ENCODE measurements at places on chromosomes 4 and X. TPM values are rescaled to one million over a fixed set of nuclear protein-coding genes. Genes with fewer than 3 reads are reported as not detected.

ARX gene
- total RNA-seq: not detected

- no peak overlapping the region for H3K4me3 ChIP-seq
- no peaks in the 10 kb centered on the region for H3K4me1 ChIP-seq
- no peak overlapping the region for H3K27ac ChIP-seq
- H3K27me3 ChIP-seq: peaks cover 7% of the 10 kb centered on the region
- DNase-seq: no peak
These were observed 177.4 kb downstream of the COL25A1 start for GRCh38 chr4:109125084-109125483.

DNA sequence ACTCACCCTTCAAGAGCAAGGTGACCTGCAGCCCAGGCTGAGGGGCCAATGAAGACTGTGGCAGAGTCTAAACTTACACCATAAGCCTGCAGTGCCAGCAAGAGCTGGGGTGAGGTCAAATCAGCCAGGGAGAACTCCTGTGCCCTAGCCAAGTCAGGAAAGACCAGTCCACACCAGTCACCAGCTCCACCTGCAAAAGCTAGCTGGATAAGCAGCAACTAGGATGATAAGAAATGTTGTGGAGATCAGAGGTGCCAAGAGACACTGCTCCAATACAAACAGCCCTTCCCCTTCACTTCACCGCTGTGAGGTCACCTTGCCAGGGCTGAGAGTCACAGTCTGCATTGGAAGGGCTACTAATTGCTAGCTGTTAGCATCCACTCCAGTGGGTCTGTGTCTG lies 31.3 kb downstream of the NIPAL1 start:
- H3K4me1 ChIP-seq: peaks cover 55% of the 10 kb centered on the region
- no peak for DNase-seq
- no peak overlapping the region for H3K4me3 ChIP-seq
- no peak overlapping the region for H3K27ac ChIP-seq

GRCh38 chrX:11944501-11944900 lies 186.5 kb downstream of the MSL3 start:
- H3K4me1 ChIP-seq: no peaks in the 10 kb centered on the region
- H3K4me3 ChIP-seq: no peak overlapping the region
- H3K27ac ChIP-seq: no peak overlapping the region
- H3K27me3 ChIP-seq: peaks cover 4% of the 10 kb centered on the region
- peak; percentile 13 for DNase-seq

- H3K27ac ChIP-seq: peak overlapping the region; percentile 97
- H3K36me3 ChIP-seq: peaks cover 60% of the 10 kb centered on the region
- peak overlapping the region; percentile 45 for H3K4me3 ChIP-seq
These were observed 40.6 kb downstream of the HADH start for GRCh38 chr4:108030332-108030731.

DNA sequence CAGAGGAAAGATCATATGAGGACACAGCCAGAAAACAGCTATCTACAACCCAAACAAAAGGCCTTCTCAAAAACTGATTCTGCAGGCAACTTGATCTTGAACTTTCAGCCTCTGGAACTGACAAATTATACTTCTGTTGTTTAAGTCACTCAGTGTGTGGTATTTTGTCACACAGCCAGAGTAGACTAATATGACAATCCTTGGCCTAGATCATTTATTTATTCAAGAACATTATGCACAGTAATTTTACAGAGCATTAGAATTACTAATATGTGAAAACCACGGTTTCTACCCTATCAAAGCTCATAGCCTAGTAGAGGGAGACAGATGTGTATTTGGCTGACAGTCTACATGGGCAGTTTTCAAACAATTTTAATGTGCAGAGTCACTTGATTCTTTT lies 167.8 kb upstream of the PCDH18 start:
- H3K4me1 ChIP-seq: no peaks in the 10 kb centered on the region
- H3K36me3 ChIP-seq: no peaks in the 10 kb centered on the region
- DNase-seq: no peak
- no peak overlapping the region for H3K27ac ChIP-seq
- H3K27me3 ChIP-seq: no peaks in the 10 kb centered on the region

DNA sequence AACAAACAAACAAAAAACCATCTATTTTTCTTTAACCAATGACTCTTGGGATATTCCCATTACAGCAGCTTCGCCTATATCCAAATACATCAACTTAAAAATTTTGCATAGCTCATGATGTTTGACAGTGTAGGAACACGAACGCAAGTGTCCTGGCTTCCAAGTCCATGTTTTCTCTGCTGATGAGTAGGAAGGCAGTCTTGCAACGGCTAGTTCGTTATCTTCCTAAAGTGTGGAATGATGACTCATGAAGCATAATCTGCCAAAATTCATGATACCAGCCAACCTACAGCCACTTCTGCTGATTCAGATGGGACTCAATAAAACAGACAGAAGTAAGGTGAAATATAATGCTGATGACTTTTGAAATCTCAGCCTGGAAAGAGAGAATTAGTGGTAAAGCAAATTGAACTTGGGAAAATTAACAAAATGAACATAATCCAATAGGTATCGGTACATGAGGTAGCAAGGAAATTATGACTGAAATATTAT lies 6.4 kb upstream of the SEPTIN11 start:
- no peak overlapping the region for H3K27ac ChIP-seq
- no peaks in the 10 kb centered on the region for H3K36me3 ChIP-seq
- peaks cover 2% of the 10 kb centered on the region for H3K4me1 ChIP-seq
- no peak overlapping the region for H3K4me3 ChIP-seq
- H3K27me3 ChIP-seq: no peaks in the 10 kb centered on the region
- DNase-seq: no peak

- no peak for DNase-seq
- H3K4me3 ChIP-seq: no peak overlapping the region
- H3K4me1 ChIP-seq: no peaks in the 10 kb centered on the region
- H3K27ac ChIP-seq: no peak overlapping the region
These were observed 19.3 kb downstream of the PRSS48 start for GRCh38 chr4:151296227-151296626.

- no peak overlapping the region for H3K4me3 ChIP-seq
- DNase-seq: no peak
- H3K4me1 ChIP-seq: peaks cover 40% of the 10 kb centered on the region
- H3K27me3 ChIP-seq: no peaks in the 10 kb centered on the region
- peak overlapping the region; percentile 32 for H3K27ac ChIP-seq
- H3K36me3 ChIP-seq: peaks cover 21% of the 10 kb centered on the region
These were observed 22.3 kb downstream of the RAP1GDS1 start for GRCh38 chr4:98283219-98284189.

- H3K4me3 ChIP-seq: no peak overlapping the region
- H3K36me3 ChIP-seq: no peaks in the 10 kb centered on the region
- no peak for DNase-seq
These were observed 188.4 kb upstream of the GALNT7 start for GRCh38 chr4:172980219-172980618.

DNA sequence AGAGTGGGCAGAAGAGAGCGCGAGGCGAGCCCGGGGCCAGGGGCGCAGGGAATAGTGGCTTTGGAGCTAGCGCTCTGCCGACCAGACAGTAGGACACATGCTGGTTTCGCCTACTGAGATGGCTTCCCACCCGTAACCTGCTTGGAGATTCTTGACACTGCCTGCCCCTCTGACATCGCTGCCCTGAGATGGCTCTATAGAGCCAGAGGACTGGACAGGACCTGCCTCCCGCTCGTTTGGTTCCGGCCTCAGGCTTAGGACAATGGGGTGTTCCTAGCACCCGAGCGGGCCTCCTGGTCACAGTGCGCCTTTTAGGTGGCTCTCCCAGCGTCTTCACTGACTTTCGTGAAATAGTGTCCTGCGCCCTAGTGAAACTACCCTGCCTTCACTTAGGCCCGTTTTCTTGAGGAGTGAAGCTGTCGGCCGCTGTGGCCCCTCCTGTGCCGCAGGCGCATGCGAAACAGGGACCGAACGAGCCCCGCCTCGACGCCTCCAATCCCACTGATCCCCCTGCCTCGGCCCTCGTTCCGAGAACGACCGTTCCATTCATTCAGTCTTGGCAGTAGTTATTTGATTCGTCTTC lies 608 bp downstream of the TAF1 start:
- H3K36me3 ChIP-seq: peaks cover 29% of the 10 kb centered on the region
- H3K27me3 ChIP-seq: no peaks in the 10 kb centered on the region
- peaks cover 25% of the 10 kb centered on the region for H3K4me1 ChIP-seq
- H3K4me3 ChIP-seq: peak overlapping the region; percentile 94
- DNase-seq: peak; percentile 42

DNA sequence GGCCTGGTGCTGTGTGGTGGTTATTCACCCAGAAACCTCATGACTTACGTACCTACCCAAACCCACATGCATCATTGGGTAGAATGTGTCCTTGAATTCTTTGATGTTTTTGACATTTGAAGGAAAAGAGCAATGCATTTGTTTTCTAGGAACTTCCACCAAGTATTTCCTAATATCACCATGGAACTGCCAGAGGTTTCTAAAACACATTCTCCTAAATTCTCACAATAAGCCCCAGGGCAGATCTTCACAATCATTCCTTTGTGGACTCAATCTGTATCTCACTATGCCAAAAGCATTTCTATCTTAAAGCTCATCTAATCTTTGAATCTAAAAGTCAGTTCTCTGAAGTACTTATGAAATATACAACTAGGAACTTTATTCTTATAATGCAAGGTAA lies 8.3 kb upstream of the ODAM start:
- no peaks in the 10 kb centered on the region for H3K36me3 ChIP-seq
- no peak overlapping the region for H3K4me3 ChIP-seq
- H3K27ac ChIP-seq: no peak overlapping the region
- no peak for DNase-seq
- H3K27me3 ChIP-seq: no peaks in the 10 kb centered on the region
- no peaks in the 10 kb centered on the region for H3K4me1 ChIP-seq

DNA sequence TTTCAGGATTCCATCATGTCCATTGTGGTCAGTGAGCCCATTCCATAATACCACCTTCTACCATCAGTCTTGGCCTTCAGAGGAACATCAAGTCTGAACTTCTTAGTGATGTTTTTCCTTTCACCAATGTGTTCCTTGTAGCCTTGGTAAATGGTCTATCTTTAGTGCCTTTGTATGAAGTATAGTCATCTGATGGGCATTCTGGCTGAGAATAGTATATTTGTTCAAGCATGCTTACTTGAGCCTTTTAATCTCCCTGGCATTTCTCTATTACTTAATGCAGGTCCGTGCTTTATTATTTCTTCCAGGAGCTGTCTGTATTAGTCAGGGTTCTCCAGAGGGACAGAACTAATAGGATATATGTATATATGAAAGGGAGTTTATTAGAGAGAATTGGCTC lies 99.7 kb downstream of the TLL1 start:
- DNase-seq: no peak
- H3K27ac ChIP-seq: no peak overlapping the region
- H3K36me3 ChIP-seq: no peaks in the 10 kb centered on the region

DNA sequence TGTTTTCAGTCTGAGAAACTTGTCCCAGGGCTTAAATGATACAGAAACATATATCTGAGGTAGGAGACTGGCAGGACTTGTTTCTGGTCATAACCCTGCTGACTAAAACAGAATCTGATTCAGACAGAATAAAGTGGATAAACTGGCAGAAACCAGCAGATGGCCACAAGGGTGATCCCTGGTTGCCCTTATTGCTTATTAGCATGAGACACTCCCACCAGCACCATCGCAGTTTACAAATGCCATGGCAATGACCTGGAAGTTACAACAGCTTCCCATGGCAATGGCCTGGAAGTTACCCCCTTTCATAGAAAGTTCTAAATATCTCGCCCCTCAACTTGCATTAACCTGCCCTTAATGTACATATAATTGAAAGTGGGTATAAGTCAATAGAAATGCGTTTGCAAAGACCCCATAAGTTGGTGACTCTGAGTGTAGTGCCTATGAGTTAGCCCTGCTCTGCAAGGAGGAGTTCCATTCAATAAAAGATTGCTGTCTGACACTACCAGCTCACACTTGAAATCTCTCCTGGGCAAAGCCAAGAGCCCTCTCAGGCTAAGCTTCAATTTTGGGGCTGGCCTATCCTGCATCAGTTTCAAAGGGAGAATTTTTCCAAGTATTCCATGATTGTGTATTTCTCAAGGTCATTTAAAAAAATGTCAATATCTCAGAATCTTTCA lies 52.9 kb upstream of the PAGE5 start:
- H3K4me1 ChIP-seq: no peaks in the 10 kb centered on the region
- H3K36me3 ChIP-seq: no peaks in the 10 kb centered on the region
- no peak overlapping the region for H3K4me3 ChIP-seq
- no peak for DNase-seq

DNA sequence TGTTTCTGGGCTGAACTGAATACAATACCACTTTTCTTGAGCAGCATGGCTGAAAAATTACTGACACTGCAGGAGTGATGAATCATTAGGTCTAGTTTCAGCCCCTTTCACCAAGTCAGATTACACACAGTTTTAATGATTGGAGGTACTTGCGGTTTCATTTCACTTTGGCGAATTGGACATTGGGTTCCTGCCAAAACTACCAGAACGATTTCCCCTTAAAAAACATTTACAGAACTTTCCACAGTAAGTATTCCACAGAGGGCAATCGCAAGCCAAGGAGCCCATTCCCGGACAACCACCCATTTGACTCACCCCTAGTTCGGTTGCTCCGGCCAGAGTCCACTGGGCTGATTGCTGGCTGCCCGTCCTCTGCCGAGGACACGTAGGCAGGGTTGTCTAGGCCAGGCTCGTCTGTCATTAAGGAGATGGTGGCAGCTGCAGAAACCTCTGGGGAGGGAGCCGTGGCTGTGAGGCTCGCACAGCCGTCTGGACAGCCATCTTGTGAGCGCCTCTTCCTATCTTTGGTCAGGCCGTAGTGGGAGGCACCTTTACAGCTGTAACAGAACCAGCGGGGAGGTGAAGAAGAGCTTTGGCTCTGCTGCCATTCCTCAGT lies 83.5 kb downstream of the LNX1 start:
- no peak overlapping the region for H3K27ac ChIP-seq
- no peak for DNase-seq
- no peaks in the 10 kb centered on the region for H3K27me3 ChIP-seq
- H3K4me3 ChIP-seq: no peak overlapping the region

GRCh38 chr4:76435528-76436319 lies 695 bp downstream of the SHROOM3 start:
- no peaks in the 10 kb centered on the region for H3K36me3 ChIP-seq
- no peak for DNase-seq
- no peaks in the 10 kb centered on the region for H3K4me1 ChIP-seq
- no peak overlapping the region for H3K27ac ChIP-seq

GRCh38 chr4:184896868-184897715 lies 71.3 kb upstream of the ACSL1 start:
- DNase-seq: peak; percentile 3
- H3K27me3 ChIP-seq: peaks cover 7% of the 10 kb centered on the region
- no peak overlapping the region for H3K4me3 ChIP-seq
- no peaks in the 10 kb centered on the region for H3K4me1 ChIP-seq
- no peak overlapping the region for H3K27ac ChIP-seq

DNA sequence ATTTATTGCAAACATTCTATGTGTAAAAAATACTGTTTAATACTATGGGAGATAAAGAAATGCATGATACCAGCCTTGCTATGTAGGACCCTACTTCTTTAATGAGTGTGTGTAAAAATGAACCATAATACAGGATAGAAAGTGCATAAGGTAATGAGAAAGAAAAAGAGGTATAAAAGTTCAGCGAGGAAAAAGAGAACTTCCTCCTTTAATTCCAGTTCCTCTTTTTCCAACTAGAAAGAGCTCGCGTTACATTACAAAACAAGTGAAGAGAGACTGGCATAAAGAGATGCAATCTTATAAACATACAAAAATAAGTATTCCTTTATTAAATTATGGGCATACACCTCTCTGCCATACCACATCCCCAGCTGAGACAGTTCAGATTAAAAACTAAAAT lies 77.4 kb downstream of the ANKRD17 start:
- H3K4me1 ChIP-seq: peaks cover 30% of the 10 kb centered on the region
- no peak overlapping the region for H3K4me3 ChIP-seq
- DNase-seq: no peak
- H3K27me3 ChIP-seq: no peaks in the 10 kb centered on the region

GUCY1A1 gene
- 0.45 TPM for total RNA-seq

Data from activated CD8-positive, alpha-beta T cell treated with anti-CD3 and anti-CD28 coated beads for 36 hours (primary cell).